ENCODE measurements at places on chromosomes 3 and 15.

DNA sequence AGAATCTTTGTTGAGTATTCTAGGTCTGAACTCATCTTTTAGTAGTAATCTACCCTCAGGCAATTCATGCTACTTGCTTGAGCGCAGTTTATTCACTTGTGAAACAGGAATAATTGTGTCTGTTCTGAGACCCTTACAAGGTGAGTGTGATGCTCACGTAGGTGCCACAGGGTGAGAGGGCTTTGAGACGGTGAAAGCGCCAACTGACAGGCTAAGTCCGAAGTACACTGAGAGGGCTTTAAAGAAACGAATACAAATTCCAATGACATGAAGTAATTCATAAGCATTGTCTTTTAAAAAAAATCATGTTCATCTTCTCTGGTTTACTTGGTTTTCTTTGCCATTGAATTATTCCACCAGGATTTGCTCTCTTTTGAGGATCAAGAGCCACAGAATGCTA lies 393.7 kb upstream of the RGMA start:
- no peak for DNase-seq

DNA sequence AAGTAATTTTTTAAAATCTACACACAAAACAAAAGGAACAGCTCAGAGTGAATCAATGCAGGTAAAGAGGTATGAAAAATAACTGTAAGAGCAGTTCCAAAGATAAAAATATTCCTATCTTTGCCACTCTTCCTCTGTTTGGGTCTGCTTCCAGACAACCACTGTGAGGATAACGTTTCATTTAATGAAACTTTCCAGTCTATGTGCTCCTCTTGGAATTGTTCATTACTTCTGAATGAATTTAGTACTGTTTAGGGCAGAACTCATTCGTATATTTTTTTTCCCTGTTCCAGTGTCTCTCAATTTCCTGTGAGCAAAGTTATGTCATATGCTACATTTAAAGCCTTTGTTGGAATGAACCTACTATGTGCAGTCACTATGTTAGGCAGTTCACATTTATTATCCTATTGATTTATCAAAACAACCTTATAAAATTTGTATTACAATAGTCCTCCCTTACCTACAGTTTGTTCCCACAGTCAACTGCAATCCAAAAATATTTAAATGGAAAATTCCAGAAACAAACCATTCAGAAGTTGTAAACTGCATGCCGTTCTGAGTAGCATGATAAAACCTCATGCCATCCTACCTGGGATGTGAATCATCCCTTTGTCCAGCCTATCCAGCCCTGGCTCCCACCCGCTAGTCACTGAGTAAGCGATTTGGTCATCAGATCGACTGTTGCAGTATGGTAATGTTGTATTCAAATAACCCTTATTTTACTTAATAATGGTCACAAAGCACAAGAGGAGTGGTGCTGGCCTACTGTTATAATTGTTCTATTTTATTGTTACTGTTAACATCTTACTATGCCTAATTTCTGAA lies 98.1 kb downstream of the TMCC1 start:
- no peak for DNase-seq

- DNase-seq, result no peak
Observed at GRCh38 chr3:94887065-94887464, 824.2 kb downstream of the NSUN3 start.

GRCh38 chr15:82263350-82263749 lies 732 bp downstream of the SAXO2 start:
- DNase-seq, result no peak

- DNase-seq, result no peak
Observed at GRCh38 chr3:182375916-182376315, 417.4 kb upstream of the ATP11B start.

Measured in stimulated activated CD4-positive, alpha-beta T cell treated with anti-CD3 and anti-CD28 coated beads, TNF-alpha, amount 100 ng/mL, for 48 hours (primary cell).